ENCODE measurements at places on chromosomes 1 and 21. TPM values are rescaled to one million over a fixed set of nuclear protein-coding genes. Genes with fewer than 3 reads are reported as not detected.

Gene C1orf87
- total RNA-seq, result under 0.01 TPM

Gene FALEC
- total RNA-seq, result not detected

Gene HNRNPR
- 144 TPM for total RNA-seq

Gene NID1
- total RNA-seq, result 24.3 TPM

Gene VAMP3
- 24.8 TPM for total RNA-seq

Gene MAP3K21
- 3.2 TPM for total RNA-seq

Gene RHD
- total RNA-seq, result 0.25 TPM

All from temporal lobe (tissue), 4 donors.